ENCODE measurements at places on chromosomes 4 and X.

DNA sequence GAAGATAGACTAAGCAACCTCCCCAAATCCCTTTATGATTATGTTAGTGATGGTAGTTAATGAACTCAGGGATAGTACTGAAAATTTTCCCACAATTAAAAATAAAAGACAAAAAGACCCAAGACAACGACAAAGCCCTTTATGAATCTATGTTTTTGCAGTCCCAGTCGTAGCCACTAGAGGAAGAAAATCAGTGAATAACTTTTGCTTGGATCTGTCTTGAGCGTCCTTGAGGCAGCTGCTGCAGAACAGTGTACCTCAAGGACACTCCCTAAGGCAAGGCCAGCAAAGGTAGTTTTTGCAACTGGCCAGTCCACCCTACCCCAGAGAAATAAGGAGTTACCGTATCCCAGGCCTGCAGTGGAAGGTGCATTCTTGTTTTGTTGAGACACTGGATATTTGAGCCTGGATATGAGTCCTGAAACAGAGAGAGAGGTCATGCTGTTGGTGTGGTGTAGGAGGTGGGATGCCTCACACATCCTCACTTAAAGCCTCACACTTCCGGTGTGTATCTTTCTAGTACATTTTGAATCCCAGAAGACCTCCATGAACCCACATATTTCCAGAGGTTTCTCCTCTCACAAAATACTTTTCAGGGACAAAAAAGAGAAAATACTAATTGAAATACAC lies 8.7 kb upstream of the TIMM8A start:
- no peak for DNase-seq

DNA sequence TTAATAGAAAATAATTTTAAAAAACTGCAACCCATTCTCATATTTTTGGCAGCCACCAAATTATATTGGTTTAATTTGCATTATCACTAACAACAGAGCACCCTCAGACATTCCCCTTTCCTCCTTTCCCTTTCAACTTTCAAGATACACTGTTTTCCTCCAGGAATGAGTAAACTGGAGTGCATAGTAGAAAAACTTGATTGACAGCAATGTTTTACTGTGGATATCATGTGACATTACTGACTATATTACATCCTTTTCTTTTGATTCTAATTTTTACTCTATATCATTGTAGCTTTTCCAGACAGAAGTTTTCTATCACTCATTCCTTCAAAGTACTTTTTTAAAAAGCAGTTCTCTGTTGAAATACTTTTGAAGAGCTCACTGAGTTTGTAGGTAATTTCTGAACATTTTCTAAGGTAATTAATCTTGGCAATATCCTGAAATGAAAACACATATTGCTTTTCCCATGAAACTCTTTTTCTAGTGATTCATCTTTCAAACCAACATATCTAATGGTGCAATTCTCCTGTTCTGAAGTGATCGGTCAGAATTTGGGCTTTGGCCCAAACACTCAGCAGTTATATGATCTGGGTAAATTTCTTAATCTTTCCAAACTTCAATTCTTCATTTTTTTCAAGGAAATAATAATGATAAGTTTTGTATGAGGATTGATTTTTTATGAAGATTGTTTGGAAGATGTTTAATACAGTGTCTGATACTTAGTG lies 920.4 kb upstream of the EPHA5 start:
- no peak for DNase-seq

DNA sequence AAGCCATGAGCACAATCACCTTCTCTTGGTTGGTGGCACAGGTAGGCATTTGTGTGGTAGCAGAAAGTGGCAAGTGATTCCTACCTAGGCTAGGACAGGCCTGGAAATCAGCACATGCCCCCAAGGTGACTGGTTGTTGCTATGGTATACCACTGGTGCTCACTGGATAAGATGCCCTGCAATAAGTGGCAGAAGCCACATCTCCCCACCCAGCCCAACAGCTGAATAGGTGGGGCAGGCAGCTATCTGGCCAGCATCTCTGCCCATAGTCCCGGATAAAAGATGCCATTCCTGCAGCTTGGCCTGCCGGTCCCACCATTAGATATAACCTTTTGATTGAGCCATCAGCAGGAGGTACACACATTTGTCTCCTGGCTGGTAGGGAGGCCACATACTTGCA lies 21.1 kb downstream of the AMER1 start:
- peak; percentile 60 for DNase-seq

- no peak for DNase-seq
Measured at GRCh38 chr4:8207314-8207713, 8.2 kb downstream of the SH3TC1 start.

GRCh38 chrX:33171041-33171440 lies 40.3 kb downstream of the DMD start:
- no peak for DNase-seq

GRCh38 chr4:5497489-5497888 lies 210.9 kb downstream of the EVC2 start:
- no peak for DNase-seq

GRCh38 chrX:97328853-97329390 lies 445.2 kb downstream of the RPA4 start:
- DNase-seq, result no peak

GRCh38 chrX:119410854-119411253 lies 11.7 kb downstream of the SLC25A43 start:
- no peak for DNase-seq

DNA sequence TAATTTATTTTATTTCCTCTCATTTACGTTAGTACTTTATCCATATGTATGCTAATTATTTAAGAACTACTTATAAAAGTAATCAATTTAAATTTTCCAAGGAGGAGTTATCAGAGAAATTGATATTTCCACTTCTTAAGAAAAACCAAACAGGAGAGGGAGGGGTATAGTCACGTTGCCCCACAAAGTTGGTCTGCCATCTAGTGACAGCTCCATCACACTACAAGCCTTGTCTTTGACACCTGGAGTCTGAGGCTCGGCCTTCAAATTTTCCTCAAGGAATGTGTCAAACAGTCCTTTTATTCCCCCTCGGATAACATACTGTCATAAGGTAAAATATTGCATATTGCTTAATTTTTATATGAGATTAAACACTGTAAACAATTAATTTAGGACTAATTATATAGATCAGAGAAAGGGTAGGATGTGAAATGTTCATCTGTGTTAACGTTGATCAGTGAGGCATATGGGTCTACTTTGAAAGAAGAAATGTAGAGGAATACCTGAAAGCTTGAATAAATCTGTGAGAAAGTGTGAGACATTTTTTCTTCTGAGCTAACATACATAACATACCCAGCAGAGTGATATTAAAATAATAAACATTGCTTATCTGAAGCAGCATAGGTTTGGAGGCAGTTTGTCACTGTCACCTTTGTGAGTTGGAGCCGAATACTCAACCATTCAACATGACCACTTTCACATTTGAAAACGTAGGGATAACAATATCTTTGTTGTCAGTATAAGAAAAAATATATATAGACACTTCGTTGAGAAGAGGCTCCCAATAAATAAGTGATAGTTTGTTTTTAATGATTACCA lies 114.4 kb downstream of the GLRA3 start:
- no peak for DNase-seq

DNA sequence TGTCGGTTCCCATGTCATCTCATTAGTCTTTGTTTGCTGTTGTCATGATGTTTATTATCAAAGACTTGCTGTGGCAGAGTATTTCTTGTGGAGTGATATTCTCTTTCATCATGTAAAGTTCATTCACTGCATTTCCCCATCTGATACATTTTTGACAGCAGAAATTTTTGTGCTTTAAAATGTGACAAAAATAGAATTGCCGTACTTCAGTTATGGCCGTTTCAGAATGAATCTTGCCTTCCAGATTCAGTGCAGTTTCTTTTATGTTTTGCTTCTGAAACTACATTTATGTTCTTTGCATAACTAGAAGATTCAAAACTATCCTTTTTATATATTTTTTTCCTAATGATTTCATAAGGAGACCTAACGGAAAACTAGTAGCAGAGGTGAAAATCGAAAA lies 10.0 kb downstream of the CSTF2 start:
- DNase-seq, result no peak

DNA sequence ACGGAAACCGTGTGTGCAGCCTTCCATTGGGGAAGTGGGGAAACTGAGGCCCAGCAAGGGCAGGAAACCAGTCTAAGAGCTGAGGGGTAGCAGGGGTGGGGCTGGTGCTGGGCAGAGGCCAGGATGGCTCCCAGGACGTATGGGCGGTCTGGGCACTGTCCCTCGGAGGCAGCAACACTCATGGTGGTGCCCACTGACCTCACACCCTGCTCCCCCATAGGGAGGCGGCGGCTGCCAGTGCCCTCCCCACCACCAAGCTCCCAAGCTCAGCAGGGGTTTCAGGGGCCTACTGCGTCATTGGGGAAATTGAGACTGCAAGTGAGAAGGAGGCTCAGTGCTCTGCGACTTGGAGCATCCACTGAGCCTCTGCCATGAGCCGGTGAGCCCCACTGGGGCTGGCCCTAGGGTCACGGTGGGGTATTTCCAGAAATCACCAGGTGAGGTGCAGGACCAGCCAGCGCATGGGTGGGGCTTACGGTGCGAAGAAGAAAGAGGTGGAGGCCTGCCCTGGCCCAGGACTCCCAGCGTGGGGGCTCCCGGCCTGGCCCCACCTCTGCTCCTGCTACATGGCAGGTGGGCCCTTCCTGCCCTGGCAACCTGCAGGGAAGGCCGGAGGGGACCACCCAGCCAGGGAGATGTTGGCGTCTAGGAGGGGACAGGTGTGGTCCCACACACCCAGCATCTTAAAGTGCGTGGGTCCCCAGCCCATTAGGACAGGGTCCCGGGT lies 915 bp downstream of the MSANTD1 start:
- DNase-seq, result no peak

DNA sequence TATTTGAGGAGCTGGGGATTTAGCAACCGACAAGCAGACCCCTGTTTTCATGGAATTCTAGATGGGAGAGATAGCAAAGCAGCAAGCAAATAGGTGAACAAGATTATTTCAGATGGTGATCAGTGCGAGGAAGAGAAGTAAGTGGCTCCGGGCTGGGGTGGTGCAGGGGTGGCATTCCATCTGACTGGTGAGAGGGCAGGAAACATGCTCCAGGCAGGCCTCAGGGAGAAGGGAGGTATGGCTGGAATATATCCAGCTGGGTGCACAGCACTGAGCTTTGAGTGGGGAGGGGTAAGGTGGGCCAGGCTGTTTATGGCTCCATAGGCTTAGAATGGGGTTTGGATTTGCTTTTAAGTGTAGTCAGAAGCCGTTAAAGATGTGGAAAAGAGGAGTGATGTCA lies 21.2 kb downstream of the PTTG2 start:
- no peak for DNase-seq

GRCh38 chr4:172514011-172514410 lies 654.6 kb upstream of the GALNT7 start:
- DNase-seq, result no peak

DNA sequence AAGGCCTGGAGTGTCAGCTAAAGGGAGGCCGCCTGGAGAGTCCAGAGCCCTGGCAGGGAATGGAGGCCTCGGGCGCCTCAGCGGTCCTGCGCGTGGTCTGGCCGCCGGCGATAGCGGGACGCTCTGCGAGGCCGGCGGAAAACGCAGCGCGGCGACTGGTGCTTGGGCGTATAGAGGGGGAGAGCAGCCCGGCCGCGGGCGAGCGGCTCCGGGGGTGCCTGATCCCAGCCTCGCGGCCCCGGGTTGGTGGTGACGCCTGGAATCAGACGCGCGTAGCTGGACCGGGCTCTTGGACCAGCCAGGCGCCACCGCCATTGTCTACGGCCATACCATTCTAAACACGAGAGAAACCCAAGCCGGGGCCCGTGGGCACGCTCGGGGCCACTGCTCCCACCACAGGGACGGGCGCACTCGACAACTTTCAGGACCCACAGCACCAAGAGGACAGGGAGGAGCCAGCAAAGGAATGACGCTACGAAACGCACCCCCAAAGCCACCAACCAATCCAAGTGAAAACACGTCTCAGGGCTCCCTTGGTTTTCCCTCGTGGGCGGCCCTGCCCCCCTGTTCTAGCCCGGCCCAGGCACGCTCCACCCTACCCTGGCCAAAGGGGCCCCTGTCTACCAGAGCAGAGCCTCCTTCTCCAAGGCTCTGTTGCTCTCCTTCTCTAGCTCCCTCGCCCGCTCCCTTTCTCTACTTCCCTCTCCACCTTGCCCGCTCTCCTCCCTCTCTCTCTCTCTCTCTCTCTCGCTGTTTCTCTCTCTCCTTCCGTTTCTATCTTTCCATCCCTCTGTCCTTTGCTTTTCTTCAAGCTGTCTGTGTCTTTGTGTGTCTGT lies 7.8 kb downstream of the FRG2 start:
- DNase-seq, result no peak

GRCh38 chrX:134365904-134366303 lies 94.1 kb upstream of the HPRT1 start:
- no peak for DNase-seq

GRCh38 chr4:1721666-1722550 lies 587 bp downstream of the TACC3 start:
- DNase-seq, result no peak
